ENCODE measurements at places on chromosomes 1 and 21.

GRCh38 chr1:218350801-218351266, 5.7 kb downstream of the TGFB2 start:
- no peak for DNase-seq

GRCh38 chr1:15282810-15283474, 35.9 kb downstream of the FHAD1 start:
- DNase-seq = no peak

DNA sequence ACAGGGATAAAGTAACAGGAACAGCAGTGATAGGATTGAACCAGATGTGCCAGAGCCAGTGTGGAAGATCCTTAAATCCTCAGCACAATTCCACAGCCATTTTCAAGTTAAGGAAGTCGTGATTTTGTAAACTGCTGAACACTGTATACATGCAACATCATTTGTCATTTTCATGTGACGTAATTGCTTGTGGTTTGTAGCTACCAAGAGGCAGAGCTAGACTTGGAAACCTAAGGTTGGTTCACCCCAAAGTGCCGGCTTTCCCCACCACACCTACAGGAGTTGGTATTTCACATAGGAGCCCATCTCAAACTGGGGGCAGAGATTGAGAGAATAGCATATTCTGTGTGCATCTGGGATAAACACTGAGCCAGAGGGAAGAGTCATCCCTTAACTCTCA, 113.9 kb downstream of the CAPN8 start:
- DNase-seq = no peak

DNA sequence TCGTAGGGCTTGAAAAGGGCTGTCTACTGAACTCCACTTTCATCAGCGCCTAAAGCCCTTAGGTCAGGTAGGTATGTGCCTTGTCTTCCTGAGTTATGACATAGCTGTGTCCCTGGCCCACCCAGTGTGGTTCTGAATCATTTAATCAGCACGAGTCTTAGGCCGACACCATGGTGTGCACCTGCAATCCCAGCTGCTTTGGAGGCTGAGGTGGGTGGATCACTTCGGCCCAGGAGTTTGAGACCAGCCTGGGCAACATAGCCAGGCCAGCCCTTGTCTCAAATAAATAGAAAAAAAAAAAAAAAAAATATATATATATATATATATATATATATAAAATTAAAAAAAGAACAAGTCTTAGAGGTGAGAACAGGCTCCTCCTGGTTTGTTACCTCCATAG, 15.8 kb downstream of the LRRC71 start:
- no peak for DNase-seq

GRCh38 chr1:115059316-115059715, 29.7 kb downstream of the TSHB start:
- no peak for DNase-seq

DNA sequence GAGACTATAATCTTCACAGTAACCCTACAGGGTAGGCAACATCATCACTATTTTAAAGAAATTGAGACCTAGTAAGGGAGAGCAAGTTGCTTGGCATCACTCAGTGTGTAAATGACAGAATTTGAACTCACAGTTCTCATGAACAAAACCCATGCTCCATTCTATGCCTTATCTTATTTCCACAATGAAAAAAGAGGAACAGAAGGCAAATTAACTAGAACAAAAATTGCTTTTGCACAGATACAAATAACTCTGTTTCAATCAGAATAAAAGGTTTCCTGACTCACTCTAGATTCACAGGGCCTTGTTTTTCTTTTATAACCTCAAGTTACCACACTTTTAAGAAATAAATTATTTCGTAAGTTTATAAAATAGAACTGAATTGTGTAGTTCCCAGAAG, 90.1 kb downstream of the UCHL5 start:
- DNase-seq = no peak

DNA sequence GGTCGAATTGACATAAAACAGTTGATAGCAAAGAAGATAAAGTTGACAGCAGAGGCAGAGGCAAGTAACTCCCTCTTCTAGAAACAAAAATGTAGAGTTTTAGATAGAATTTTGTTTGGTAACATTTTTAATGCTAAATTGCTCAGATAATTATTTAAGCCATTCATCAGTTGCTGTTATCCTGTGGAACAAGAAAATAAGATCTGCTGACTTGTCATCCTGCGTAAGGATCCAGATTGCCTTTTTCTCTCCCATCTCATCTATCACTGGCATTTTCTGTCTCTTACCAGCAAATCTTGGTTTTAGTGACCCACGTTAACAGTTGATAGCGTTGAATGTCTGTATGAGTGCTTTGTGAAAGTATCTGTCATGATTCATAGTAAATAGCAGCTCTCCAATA, 29.8 kb downstream of the SOAT1 start:
- no peak for DNase-seq

DNA sequence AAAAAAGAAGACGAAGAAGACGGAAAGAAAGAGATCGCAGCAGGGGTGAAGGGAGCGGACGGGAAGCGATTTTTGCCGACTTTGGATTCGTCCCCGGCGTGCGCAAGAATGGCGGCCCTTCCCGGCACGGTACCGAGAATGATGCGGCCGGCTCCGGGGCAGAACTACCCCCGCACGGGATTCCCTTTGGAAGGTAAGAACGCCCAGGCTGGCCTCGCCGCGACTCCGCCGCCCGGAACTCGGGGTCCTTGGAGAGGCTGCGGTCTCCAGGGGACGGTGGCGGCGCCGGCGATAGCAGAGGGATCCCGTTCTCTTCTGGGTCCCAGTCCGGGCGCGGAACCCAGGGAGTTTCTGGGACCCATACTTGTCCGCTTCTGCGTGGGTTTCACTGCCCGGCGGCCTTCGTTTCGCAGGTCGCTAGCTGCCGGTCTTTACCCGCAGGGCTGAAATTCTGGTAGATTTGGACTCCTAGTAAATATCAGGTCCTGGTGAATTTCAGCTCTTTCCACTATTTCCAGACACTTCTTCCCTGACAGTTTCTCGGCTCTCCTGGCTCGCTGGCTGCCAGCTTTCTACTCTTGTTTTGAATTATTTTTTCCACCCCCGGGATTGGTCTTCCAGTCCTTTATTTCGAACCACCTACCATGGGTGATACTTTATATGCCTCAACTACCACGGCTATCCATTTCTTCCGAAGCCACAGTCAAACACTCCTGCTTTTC, 1.0 kb downstream of the PAX7 start:
- peak; percentile 75 for DNase-seq

GRCh38 chr1:1183833-1184775, 10.4 kb downstream of the TTLL10 start:
- DNase-seq = no peak

Measured in retina (tissue), 1 donor.